ENCODE measurements at places on chromosomes 5 and 9. TPM values are rescaled to one million over a fixed set of nuclear protein-coding genes. Genes with fewer than 3 reads are reported as not detected.

The TPPP gene
- 21.6 TPM for total RNA-seq

The C5orf52 gene
- total RNA-seq, result not detected

The ARL10 gene
- total RNA-seq, result 6.0 TPM

The INSL6 gene
- total RNA-seq, result not detected

The SSNA1 gene
- total RNA-seq, result 72.3 TPM

The ABO gene
- 2.3 TPM for total RNA-seq

The WDR38 gene
- total RNA-seq, result not detected

The C9orf50 gene
- not detected for total RNA-seq

The GRM6 gene
- not detected for total RNA-seq

The SOHLH1 gene
- total RNA-seq, result not detected

The HAVCR2 gene
- total RNA-seq, result 3.1 TPM

The SLC25A46 gene
- total RNA-seq, result 67.9 TPM

The CDKN2B-AS1 gene
- total RNA-seq, result 0.30 TPM

The STPG3 gene
- total RNA-seq, result 0.58 TPM

The SPATA31E1 gene
- not detected for total RNA-seq

The SEMA5A gene
- 43.2 TPM for total RNA-seq

The IFNA13 gene
- total RNA-seq, result not detected

The GALNT12 gene
- 0.55 TPM for total RNA-seq

The TAF1L gene
- not detected for total RNA-seq

The NIPAL4 gene
- total RNA-seq, result not detected

The PCDHGA2 gene
- 7.8 TPM for total RNA-seq

The SPATA31A3 gene
- total RNA-seq, result not detected

The PCDHA12 gene
- total RNA-seq, result not detected
